Stimulated activated CD8-positive, alpha-beta memory T cell treated with anti-CD3 and anti-CD28 coated beads, Interleukin-7, amount 100 ng/mL, for 1 hour (primary cell): ENCODE measurements at places on chromosomes 12 and 14.

GRCh38 chr12:52805739-52806138 is 8.2 kb downstream of the KRT4 start:
- DNase-seq = no peak

DNA sequence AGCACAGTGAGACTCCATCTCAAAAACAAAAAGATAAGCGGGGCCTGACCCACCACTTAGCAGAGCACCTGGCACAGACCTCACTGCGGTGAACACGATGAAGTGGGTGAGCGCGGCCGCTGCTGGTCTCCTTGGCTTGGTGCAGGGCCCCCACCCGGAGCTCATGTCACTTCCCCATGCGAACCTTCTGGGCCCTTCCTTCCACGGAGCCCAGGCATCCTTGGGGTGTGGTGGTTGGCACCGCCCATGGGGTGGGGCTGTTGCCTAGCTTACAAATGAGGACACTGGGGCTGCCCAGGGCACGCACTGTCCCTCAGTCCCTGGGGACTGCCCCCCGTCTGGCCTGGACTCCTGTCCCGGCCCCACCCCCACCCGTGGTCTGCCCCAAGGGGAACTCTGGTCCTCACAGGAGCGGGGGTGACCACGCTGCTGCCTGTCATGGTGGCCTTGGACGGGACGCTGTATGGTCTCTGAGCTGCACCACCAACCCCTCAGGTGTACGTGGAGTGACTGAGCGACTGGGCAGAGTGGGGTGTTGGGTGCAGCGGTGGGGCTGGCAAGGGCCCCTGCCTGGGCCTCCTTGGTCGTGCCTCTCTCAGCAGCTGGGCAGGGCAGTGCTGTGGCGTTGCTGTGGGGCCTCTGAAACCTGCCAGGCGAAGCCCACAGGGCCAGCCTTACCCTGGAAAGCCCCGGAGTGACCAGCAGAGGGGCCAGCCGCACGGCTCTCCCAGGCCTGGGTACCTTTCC is 15.3 kb downstream of the FBRSL1 start:
- no peak for DNase-seq

- no peak for DNase-seq
These were observed 195.7 kb downstream of the SOX5 start for GRCh38 chr12:23753628-23754365.

GRCh38 chr12:52007158-52007921 is 594 bp downstream of the TAMALIN start:
- peak; percentile 20 for DNase-seq

DNA sequence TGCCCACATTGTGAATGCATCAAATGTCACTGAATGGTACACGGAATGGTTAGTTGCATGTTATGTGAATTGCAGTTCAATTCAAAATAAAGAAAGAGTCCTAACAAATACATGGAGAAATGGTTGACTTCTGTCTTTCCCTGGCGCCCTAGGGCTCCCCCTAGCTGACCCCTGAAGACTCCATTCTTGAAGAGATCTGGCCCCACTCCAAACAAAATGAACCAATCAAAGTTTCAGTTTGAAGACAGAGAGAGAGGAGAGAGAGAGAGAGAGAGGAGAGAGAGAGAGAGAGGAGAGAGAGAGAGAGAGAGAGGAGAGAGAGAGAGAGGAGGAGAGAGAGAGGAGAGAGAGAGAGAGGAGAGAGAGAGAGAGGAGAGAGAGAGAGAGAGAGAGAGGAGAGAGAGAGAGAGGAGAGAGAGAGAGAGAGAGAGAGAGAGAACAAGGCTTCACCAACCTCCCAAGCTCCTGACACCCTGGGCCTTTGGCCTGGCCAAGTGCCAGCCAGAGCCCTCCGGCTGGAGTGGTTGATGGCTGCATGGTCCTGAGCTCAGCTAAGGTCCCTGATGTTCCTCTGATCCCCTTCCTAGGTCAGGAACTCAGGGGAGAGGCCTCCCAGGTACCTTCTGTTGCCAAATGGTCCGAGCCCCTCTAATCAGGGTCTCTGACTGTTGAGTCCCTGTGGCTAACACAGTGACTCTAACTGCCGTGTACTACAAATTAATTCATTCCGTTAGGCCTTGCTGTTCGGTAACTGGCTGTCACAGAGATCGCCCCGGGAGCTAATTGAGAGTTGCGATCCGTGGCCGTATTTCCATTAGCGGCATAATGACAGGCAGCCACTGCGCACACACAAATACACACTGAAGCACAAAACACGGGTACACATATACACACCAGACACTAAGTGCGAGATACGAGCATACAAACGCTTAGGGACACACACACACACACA is 188.8 kb downstream of the ESRRB start:
- DNase-seq = no peak

- DNase-seq = no peak
These were observed 48.2 kb upstream of the DLK1 start for GRCh38 chr14:100678469-100678828.

- no peak for DNase-seq
These were observed 38.8 kb downstream of the SYNE3 start for GRCh38 chr14:95477411-95478269.

- peak; percentile 22 for DNase-seq
These were observed 172.2 kb upstream of the ATP2B1 start for GRCh38 chr12:89880690-89881350.

DNA sequence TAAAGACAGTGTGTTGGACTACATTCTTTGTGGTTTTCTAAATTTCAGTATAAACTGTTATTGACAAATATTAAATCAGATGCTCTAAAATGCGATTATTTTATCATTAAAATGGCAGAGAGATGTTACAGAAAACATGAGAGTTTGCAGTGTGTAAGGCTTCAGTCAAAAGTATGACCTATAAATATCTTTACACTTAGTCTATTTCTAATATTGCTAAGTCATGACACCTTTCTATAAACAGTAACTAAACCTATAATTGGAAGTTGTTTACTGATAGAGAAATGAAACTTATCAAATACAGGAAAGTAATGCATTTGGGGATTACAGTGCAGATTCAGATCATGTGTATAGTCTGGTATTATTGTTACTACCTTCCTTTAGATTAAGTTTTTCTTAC is 68.9 kb upstream of the YARS2 start:
- DNase-seq = no peak

DNA sequence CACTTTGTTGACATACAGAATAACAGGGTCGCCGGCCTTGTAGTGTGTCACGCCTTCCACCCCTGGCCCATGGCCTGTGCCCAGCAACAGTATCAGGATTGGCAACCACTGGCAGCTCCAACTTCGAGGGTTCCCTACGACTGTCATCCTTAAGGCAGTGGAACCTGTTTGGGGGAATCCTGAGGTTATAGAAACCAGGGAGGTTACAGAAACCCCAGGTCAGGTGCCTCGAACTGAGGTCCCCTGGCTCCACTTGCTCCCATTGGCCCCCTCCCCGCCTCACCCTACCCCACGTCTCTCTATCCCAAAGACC is 412 bp downstream of the TM9SF1 start:
- no peak for DNase-seq

DNA sequence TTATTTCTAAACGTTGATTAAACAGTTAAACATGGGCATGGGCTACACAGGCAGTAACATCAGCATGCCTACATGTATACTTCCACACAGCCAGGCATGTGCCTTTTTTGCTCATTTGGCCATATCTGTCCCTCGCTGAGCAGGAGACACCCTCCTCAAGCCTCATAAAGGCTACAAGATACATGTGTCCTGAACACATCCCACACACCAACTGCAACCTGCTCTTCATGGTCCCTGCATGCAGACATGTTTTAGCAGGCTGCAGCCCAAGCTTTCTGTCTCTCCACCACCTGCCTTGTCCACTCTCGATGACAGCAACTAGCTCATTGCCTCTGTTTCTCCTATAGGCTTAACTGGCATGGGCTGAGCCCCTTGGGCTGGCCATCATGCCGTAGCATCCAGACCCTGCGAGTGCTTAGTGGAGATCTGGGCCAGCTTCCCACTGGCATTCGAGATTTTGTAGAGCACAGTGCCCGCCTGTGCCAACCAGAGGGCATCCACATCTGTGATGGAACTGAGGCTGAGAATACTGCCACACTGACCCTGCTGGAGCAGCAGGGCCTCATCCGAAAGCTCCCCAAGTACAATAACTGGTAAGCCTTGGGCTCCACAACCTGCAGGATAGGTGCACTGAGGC is 2.6 kb downstream of the PCK2 start:
- no peak for DNase-seq

DNA sequence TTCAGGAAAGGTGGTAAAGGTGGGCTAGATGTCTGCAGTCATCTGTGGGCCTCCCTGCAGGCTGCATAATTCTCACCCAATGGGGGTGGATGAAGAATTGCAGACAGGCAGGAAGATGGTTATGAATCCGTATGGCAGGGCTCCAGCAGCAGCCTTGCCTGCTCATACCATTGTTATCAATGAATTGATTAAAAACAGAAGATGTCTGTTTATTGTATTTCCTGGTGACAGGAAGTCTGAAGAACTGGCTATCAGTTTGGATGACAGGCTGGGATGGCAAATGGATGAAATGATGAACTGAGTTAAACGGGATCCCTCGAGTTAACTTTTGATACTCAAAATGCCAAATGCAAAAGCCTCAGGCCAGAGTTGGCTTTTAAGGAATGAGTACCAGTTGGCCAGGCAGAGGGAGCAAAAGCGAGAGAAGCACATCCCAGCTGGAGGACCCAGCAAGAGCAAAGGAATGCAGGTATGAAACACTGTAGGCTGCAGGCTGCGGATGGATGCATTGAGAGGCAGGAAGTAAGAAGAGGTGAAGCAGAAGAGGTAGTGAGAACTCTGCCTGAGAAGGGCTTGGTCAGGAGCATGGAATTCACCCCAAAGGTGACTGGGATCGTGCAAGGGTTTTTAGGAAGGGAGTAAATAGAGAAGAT is 550.0 kb upstream of the TBX3 start:
- no peak for DNase-seq

DNA sequence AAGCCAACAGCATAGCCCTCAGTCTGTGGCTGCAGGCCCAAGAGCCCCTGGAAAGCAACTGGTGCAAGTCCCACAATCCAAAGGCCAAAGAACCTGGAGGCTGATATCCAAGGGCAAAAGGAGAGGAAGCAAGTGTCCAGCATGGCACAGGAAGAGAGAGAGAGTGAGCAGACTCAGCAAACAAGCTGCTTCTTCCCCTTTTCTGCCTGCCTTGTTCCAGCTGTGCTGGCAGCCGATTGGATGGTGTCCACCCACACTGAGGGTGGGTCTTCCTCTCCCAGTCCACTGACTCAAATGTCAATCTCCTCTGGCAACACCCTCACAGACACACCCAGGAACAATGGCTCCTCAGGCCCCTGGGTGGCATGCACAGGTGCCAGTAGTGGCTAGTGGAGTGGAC is 33.5 kb downstream of the SMCO2 start:
- no peak for DNase-seq

- no peak for DNase-seq
These were observed 37.0 kb upstream of the TMEM263 start for GRCh38 chr12:106918746-106919145.

DNA sequence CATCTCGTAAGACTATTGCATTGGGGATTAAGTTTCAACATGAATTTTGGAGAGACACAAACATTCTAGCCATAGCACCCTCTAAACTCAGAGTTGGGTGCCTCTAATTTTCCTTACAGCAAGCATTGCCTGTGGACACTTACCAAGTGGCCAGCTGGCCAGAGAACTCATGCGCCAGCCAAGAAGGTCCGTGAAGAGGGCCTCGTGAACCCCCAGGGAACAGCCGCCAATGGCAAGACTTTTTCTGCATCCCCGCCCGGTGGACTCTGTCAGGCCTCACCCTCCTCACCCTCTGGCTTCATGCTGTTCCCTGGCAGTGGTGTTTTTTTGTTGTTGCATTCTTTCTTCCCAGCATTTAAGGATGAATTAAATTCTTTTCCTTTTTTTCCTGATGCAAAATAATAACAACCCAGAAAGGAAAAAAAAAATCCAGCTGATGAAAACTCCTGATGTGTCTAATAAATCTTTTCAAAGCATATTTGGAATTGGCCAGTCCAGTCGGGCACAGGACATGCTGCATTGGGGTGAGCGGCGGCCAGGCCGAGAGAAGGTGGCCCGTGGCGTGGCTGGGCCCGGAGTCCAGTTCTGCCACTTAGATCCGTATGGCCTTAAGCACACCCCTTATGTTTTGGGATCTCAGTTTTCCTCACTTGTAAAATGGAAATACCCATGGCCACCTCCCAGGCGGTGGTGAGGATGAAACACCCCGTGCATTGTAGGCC is 191.9 kb upstream of the DIO3 start:
- DNase-seq = no peak

DNA sequence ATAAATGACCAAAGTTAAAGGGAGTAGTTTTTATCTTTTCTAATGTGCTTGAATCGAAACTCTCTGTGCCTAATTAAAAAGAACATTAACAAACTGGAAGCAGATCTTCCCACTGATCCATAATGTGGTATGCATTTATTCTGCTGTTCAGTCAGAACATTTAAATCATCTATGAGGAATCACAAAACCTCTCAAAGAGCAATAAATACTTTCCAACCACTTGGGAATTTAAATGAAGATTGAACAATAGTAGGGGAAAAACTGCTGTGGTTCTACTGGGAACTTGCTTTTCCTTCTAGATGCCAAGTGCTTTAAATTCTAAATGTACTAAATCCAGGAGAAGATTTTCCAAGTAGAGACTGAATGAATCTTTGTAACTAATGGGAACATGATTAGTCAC is 12.3 kb upstream of the CHPT1 start:
- DNase-seq = no peak

GRCh38 chr14:74898083-74898482 is 16.4 kb downstream of the DLST start:
- DNase-seq = no peak

DNA sequence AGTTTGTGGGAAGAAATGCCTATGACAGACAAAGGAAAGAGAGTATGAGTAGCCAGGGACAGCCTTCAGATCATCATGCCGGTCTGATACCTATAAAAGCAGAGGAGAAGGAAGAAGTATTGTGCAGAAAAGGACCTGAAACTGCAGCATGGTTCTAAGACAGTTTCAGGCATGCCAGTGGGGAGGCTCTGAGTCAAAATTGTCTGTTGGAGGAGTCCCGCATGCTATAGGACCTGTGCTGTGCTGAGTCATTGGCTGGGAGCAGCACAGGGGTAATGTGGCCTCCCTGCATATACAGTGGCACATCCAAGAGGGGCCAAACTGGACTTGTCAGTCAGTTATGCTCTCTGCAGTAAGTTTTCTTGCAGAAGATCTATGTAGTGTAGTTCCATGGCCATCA is 40.7 kb downstream of the NEUROD4 start:
- DNase-seq = no peak

DNA sequence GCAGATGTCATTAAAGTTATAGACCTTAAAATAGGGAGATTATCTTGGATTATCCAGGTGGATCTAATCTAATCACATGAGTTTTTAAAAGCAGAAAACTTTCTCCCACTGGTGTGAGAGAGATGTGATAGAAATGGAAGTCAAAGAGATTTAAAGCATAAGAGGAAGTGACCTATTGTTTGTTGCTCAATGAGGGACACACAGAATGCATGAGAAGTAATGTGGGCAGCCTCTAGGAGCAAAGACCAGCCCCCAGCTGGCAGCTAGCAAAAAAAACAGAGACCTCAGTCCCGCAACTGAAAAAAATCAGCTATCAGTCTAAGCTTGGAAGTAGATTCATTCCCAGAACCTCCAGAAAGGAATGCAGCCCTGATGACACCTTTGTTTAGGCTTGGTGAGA is 24.6 kb upstream of the ANP32D start:
- no peak for DNase-seq

- DNase-seq = peak; percentile 9
These were observed 18.3 kb upstream of the PLEKHH1 start for GRCh38 chr14:67514650-67515385.

GRCh38 chr14:101736585-101736984 is 24.9 kb upstream of the PPP2R5C start:
- no peak for DNase-seq

GRCh38 chr12:51905471-51906429 is 1.6 kb upstream of the ACVRL1 start:
- no peak for DNase-seq
